ENCODE measurements at places on chromosomes 13 and 19.

- peak; percentile 44 for DNase-seq
These were observed 70.9 kb downstream of the KL start for GRCh38 chr13:33087091-33087490.

GRCh38 chr13:45048890-45049407, 59.6 kb downstream of the GPALPP1 start:
- no peak for DNase-seq

DNA sequence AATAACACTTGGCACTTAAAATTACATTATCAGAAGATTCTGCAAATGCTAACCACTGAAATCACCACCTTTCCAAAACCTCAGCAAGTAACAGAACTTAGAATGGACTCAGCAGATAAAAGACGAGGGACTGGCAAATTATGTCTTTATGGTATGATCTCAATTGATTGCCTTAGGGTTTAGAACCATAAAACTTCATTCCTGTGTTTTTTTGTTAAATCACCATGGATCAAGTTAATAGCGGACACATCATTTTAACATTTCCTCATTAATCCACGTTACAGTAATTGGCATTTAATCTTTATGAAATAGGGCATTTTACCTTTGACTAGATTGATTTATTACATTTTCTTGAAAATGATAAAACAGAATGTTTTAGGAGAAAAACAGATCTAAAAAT, 2070.3 kb downstream of the PCDH9 start:
- no peak for DNase-seq

DNA sequence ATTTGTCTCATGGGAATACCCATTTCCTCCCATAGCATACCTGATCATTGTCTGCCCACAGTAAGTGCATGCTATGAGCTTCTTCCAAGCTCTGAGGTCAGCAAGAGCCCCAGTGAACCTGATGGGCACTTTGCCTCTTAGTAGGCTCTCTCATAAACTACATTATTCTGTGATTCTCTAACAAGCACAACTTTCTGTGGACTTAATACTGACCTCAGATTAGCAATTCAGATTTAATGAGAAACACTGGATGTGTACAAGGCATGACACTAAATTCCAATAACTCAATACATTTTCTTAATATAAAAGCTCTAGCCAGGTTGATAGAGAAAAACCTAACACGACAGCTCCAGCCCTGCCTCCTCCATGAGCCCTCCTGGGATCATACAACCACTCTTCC, 23.3 kb upstream of the STARD13 start:
- DNase-seq = no peak

- DNase-seq = no peak
These were observed 7.7 kb upstream of the LRFN3 start for GRCh38 chr19:35928507-35928906.

Measured in SW480 (cell line).